H7 (cell line): ENCODE measurements at places on chromosomes 3 and 15.

DNA sequence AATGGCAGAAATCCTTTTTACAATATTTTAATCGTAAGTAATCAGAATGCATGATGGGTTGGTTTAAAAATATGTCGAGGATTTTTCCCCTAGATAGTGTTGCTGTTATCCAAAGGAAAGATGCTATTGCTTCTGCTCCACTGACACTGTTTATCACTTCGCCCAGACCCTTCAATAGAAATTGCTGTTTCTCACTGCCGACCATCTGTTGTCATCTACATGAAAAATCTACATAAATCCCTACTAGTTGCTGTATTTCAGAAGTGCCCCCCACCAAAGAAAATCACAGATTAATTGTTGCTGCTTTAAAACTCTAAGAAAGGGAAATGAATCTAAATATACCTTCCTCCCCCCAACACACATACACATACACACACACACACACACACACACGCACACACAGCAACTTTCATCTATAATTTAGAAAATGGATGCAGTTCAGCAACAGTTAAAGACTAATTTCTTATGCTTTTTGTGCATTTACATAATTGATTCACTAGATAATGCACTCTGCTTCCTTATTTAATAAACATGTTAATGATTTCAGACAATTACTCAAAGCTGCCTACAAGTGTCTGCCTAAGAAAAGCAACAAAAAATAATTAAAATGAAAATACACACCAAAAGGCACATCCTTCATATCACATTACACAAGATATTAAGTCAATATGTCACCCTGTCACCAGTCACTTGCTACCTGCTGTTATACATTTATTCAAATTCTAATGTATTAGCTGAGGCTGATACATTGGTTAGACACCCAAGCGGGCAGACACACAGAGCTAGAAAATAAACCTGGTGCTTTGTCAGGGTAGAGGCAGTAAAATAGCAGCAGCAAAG lies 82.8 kb downstream of the RORA start:
- no peak for DNase-seq

GRCh38 chr3:24965706-24966385 lies 462.2 kb upstream of the RARB start:
- no peak for DNase-seq

- no peak for DNase-seq
Observed at GRCh38 chr3:7487763-7488162, 626.8 kb downstream of the GRM7 start.

GRCh38 chr15:43922021-43922420 lies 95.2 kb downstream of the WDR76 start:
- no peak for DNase-seq

- DNase-seq = no peak
Observed at GRCh38 chr15:67062369-67062985, 2.9 kb upstream of the SMAD3 start.

DNA sequence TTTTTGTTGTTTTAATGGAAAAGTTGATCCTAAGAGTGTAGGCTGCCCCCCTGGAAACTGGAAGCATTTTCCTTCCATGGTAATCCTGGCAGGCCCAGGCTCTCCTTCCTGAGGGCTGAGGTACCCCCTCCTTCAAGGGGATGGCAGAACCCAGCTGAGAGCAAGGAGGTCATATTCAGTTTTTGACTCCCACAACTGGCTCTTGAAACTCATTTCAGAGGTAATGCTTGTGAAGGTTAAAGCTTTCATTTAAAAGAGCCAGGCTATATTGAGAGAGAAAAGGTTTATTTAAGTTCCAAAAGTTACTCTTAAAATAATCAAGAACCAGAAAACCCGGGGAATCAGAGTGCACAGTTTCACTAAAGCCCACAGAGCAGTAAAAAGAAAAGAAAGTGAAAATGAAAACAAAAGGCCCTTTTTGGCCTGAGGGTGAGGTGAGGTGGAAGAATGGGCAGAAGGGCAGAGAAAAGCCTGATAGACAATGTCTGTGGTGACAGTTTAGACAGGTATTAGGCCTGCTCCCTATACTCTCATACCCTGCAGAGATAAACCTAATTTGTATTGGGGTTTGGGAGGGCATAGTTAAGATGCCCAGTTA lies 47.0 kb upstream of the RBP1 start:
- DNase-seq = no peak

- DNase-seq = peak; percentile 33
Observed at GRCh38 chr3:9934235-9934621, 594 bp downstream of the CRELD1 start.

- peak; percentile 82 for DNase-seq
Observed at GRCh38 chr3:10505791-10506585, 602 bp upstream of the ATP2B2 start.

- DNase-seq = peak; percentile 78
Observed at GRCh38 chr3:38281895-38282686, at the start of gene SLC22A14. Gene SLC22A14 (plus strand): TSS chr3:38282294. CDS start chr3:38306027, 23,733 bp downstream.

- peak; percentile 29 for DNase-seq
Observed at GRCh38 chr15:23857028-23857641, 170.0 kb upstream of the NDN start.

DNA sequence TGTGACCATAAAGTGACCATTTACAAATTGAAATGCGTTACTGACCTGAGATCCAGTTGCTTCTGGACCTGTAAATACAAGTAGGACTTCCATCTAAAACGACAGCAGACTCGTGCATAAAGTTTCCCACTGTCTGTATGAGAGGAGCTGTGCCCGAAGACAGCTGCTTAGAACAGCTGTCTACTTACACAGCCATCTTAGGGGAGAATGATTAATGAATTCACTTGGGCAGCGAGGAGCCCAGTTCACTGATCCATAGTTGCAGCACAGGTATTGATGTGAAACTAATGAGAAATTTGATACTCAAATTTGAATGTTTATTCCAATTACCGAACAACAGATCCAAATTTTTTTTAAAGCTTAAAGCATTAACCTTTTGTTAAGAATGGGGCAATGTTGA lies 748.1 kb downstream of the NR2F2 start:
- DNase-seq = no peak

- DNase-seq = peak; percentile 95
Observed at GRCh38 chr3:49868862-49869466, 742 bp downstream of the CAMKV start.

- DNase-seq = peak; percentile 16
Observed at GRCh38 chr15:66808181-66808824, 106.3 kb downstream of the SMAD6 start.

DNA sequence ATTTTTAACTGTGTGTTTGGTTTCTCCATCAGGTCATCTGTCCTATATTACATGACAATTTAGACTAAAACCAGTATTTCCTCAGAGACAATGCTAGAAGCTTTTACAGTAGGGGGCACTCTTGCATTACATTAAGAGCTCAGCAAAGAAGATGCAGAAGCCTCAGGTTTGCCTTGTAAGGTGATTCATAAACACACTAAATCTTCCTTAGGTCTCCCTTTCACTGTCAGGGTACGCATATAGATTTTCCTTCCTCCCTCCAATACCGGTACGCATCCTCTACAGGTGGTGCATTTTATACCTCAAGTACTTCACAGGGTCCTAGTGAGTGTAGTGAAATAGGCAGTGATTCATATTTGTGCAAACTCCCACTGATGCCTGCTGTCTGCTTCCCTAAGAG lies 46.5 kb downstream of the CD86 start:
- DNase-seq = peak; percentile 37

- no peak for DNase-seq
Observed at GRCh38 chr3:136838641-136839555, 20.0 kb downstream of the SLC35G2 start.

GRCh38 chr3:112873632-112874031 lies 27.0 kb upstream of the CD200R1L start:
- no peak for DNase-seq

- DNase-seq = no peak
Observed at GRCh38 chr15:38587214-38587613, 22.6 kb upstream of the RASGRP1 start.

- DNase-seq = no peak
Observed at GRCh38 chr3:135163701-135164100, 368.6 kb downstream of the EPHB1 start.

DNA sequence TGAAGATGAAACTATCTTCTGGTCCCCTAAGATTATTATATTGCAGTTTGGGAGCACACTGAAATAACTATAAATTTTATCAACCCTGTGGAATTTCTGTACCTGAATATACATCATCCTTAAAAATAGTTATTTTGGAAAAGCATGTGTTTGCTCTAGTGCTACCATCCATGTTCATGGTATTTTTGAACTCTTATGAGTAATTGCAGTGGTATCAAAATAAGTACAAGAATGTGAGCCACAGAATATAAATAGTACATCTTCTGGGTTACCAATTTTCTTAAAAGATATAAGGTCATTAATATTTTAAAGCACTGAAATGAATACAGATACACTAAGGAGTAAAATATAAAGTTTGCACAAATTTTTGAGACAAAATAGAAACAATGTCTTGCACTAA lies 206.5 kb downstream of the CBLB start:
- DNase-seq = no peak

- no peak for DNase-seq
Observed at GRCh38 chr3:96430079-96430478, 384.3 kb upstream of the EPHA6 start.

GRCh38 chr15:93105485-93105884 lies 16.5 kb upstream of the RGMA start:
- DNase-seq = peak; percentile 53

GRCh38 chr3:14570089-14570488 lies 29.9 kb upstream of the GRIP2 start:
- DNase-seq = no peak

DNA sequence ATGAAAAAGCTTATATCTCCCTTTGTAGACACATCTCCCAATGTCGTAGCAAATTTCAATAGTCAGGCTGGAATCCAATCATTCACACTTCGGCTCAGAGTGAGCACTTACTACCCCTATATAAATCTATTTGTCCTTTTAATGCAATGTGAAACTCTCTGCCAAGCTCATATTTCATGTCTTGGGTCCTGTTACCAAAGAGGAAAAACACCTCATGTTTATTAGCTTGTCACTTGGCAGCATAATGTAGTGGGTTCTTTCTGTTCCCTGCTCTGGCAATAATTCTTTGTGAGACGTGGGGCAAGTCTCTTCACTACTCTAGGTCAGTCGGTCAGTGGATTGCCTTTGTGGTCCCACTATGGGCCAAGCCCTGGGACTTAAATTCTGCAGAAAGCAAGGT lies 107.1 kb downstream of the SRGAP3 start:
- DNase-seq = no peak

DNA sequence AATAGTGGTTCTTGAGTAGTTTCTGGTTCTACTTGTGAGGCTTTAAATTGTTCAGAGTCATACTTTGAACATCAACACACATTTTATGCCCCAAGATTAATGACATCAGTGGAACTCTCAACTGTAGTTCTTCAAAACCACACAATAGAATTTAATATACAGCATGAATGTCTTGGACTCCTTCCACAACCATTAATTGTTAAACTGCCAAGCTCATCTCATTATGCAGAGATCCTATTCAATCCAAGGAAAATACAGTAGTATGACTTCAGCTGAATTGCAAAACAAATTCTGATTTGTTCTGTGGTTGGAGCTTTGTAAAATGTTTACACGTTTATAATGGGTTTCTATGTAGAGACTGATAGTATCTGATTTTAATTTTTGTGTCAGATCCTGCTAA lies 199.2 kb upstream of the SLC2A2 start:
- DNase-seq = no peak

DNA sequence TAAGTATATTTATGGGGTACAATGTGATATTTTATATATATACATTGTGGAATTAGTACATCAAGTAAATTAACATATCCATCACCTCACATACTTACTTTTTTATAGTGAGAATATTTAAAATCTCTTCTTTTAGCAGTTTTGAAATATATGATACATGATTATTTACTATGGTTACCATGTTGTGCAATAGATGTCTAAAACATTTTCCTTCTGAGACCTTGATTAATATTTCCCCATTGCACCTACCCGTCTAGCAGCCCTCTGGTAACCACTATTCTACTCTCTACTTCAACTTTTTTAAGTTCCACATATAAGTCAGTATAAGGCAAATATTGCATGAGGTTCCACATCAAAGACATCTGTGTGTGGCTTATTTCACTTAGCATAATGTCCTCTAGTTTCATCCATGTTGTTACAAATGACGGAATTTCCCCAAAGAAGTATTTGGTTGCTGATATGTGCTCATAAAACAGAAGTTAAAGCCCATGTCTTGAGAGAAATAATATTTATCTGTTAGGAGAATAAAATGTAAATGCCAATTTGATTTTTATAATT lies 29.6 kb upstream of the NFKBIZ start:
- no peak for DNase-seq

GRCh38 chr3:20573175-20573574 lies 387.2 kb upstream of the SGO1 start:
- DNase-seq = no peak

DNA sequence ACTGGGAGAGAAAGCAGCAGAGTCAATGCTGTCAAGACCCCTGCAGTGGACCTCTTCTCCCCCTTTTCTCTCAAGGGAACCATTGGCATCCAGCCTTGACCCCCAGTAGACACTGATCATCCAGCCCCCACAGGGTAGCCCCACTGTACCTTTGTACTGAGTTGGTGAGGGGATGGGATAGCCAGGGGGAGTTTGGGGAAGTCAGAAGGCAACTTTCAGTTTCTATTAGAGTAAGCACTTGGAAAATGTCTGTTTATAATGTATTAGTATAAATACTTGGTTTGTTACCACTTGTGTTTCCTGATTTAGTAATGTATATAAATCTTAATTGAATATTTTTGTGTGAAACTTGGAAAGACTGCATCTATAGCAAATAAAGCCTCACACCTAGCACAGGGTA lies 25.0 kb downstream of the DAG1 start:
- DNase-seq = no peak

- DNase-seq = no peak
Observed at GRCh38 chr3:58038675-58039292, 30.6 kb downstream of the FLNB start.

DNA sequence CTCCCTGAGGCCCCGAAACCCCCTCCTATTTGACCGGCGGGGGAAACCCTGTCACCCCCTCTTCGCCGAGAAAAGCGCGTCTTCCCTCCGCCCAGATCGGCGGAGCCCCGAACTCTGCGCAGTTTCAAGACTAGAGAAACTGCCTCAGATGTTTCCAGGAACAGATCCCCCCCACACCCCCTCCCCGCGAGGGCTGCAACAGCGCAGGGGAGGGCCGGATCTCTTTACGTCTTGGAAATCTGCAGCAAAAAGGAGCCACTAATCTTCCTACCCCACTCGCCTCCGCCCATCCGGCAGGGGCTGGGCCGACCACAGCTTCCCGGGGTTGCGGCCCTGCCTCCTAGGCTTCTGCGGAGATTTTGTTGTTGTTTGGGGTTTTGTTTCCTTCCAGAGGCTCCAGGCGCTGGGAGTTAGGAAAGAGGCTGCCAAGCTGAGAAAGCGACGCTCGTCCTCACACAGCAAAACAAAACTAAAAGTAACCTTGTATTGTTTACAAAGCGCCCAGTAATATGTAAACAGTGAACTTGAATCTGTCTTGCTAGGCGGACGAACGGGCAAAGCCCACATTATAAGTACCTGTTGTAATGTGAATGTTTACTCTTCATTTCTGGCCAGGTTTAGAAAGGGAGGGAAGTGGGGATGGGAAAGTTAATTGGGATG lies 2.2 kb downstream of the FOXB1 start:
- DNase-seq = peak; percentile 89

GRCh38 chr3:140994316-140994715 lies 52.7 kb downstream of the SLC25A36 start:
- DNase-seq = no peak

- DNase-seq = no peak
Observed at GRCh38 chr3:114112696-114113095, 56.2 kb downstream of the QTRT2 start.

- DNase-seq = no peak
Observed at GRCh38 chr3:31966978-31967591, 14.0 kb downstream of the OSBPL10 start.
